Head of caudate nucleus (tissue), 42 donors: ENCODE measurements at places on chromosomes 12 and 14.

DNA sequence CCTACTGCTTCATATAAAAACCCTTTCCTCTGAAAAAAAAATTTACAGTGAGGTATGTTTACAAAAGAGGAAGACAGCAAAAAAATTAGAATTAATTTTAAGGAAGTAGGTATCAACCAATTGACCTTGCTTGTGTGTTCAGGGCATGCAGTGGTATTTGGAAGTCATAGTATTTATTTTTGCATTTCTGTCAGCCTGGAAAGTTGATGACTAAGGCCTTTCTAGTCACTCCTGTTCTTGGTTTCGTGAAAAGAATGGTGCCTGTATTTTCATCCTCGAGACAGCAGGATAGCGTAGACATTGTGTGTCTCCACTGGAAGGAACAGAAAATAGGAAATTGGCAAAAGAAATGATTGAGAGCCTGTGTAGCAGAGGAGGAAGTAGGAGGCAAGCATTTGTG is 24.5 kb downstream of the SLC16A7 start:
- DNase-seq: no peak

GRCh38 chr14:59463787-59464485 is 1.2 kb downstream of the GPR135 start:
- DNase-seq: peak; percentile 20

DNA sequence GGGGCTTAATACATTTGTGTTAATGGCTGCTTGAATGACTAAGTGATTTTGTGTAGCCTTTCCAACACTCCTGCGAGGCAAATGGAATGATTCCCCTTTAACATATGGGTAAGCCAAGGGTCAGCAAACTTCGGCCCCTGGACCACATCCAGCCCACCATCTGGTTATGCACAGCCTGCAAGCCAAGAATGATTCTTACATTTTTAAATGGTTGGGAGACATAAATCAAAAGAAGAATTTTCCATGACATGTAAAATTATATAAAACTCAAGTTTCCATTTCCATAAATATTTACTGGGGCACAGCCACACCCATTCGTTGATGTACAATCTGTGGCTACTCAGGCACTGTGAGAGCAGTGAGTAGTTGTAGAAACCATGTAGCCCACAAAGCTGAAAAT is 9.0 kb downstream of the SLC8B1 start:
- no peak for DNase-seq

DNA sequence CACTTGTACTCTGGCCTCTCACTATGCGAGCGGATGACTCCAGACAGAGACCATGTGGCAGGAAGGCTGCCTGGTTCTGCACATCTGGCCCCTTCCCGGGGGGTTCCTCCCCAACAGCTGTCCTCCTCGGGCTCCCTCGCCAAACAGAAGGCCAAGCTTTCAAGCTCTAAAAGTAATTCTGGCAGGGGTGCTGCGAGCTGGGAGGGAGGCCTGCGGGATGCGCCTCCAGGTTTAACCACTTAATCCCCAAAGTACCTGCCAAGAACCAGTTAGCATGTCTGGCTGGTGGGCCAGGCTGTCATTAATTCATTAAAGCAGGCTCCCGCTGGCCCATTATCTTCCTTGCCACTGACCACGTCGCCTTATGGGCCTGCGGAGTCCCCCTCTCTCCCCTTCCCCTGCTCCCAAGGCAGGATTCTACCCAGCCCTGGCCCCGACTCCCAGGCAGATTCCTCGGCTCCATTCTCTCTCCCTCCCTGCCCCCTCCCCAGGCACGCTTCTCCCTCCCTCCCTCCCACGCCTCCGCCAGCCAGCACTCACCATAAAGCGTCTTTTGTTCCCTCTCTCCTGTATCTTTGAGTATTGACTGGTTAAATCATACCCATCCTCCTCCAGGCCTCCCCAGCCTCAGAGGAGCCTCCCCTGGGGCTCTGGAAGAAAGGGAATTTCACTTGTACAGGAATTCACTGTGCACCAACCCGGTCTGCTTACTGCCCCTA is 4.9 kb downstream of the HRK start:
- DNase-seq: no peak

DNA sequence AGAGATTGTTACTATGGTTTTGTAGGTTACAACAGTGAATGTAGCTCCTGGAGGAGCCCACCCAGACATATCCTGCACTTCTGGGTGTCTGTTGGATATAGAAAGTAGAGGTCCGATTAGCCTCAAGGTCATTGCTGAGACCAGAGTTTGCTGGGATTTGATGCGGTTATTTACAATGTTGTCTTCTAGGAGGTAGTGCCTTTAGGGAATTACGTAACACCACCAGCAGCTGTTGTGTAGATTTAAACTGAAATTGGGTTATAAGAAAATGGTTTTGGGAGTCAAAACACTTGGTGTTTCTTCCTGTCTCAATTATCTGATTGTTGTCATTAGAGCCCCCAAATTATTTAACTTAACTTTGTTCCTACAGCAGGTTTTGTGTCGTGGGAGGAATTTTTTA is 225.3 kb upstream of the PELI2 start:
- no peak for DNase-seq

GRCh38 chr14:76550534-76550933 is 174.6 kb downstream of the ESRRB start:
- no peak for DNase-seq

DNA sequence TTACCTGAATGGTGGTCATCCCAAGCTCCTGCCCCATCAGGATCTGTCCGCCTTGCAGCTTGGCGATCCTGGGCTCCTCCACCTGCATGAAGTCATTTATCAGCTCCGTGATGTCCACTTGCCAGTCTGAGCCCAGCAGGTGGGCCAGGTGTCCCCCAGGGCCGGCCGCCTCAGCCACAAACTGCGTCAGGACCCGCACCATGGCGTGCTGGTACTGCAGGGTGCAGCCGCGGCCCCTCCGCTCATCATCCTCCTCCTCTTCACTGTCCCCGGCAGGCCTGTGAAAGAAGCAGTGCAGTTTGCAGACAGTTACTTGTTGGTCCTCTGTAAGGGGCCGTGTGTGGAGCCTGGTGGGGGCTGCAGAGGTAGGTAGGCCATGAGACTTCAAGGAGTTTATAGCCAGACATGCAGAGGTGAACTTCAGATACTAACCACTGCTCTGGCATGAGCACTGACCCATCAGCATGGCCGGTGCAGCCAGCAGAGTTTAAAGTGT is 228.5 kb downstream of the GLT1D1 start:
- no peak for DNase-seq

- DNase-seq: no peak
Observed at GRCh38 chr12:111436811-111437210, 31.1 kb downstream of the SH2B3 start.

GRCh38 chr12:32016680-32017482 is 57.7 kb downstream of the RESF1 start:
- no peak for DNase-seq

GRCh38 chr14:96442355-96442754 is 50.4 kb downstream of the AK7 start:
- no peak for DNase-seq

DNA sequence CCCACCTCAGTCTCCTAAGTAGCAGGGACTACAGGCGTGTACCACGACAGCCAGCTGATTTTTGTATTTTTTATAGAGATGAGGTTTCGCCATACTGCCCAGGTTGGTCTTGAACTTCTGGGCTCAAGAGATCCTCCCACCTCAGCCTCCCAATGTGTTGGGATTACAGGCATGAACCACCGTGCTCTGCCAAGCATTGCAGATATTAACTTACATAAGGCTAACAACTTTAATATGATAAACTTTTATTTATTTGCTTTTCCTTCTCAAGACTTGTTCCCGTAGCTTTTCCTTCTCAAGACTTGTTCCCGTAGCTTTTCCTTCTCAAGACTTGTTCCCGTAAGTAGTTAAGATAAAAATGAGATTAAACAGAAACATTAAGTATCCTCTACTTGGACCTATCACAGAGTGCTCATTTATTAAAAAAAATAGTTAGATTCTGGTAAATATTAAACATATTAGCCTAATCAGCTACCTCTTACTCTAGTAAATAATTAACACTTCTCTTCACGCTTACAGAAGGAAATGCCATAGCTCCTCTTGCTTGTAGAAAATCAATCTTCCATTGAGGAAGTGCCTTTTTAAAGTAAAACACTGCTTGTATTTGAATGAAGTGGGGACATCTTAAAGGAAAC is 157.7 kb upstream of the KITLG start:
- DNase-seq: no peak

DNA sequence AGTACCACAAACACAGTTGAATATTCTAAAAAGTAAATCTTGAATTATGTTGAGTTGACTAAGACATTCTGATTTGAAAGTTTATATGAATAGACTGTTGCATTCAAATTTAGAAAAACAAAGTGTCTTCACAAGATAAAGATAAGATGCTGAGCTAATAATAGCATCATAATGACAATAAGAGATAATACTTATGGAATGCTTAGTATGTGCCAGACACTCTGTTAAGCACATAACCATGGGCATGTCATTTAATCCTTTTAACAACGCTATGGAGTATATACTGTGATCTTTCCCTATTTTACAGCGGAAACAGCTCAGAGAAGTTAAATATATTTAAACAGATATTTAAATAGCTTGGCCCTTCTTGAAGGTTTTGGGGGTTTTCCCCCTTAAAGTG is 163.4 kb downstream of the SRGAP1 start:
- DNase-seq: no peak

GRCh38 chr12:40034156-40034555 is 71.7 kb downstream of the SLC2A13 start:
- DNase-seq: no peak

- peak; percentile 85 for DNase-seq
Observed at GRCh38 chr12:57888409-57889157, 42.1 kb upstream of the CTDSP2 start.

GRCh38 chr14:35155962-35156361 is 33.6 kb downstream of the PRORP start:
- DNase-seq: no peak

GRCh38 chr14:79419571-79420327 is 791.6 kb downstream of the DIO2 start:
- no peak for DNase-seq

DNA sequence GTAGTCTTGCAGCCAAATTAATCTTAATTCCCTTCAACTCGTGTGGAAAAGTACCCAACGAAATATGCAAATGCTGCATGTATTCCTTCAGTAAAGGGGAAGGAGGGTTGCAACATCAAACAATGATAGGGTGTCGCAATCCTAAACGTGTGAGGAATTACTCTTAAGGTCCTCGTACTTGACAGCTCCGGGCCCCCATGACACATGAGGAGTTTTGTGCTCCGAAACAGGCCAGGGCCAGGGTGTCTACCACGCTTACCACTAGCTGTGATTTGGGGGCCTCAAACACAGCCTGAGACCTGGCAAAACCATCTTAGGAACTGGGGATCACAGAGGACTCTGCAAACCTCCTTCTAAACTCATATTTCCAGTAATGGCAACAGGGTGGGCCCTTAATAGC is 20.4 kb downstream of the FOS start:
- no peak for DNase-seq

- DNase-seq: no peak
Observed at GRCh38 chr14:24597403-24597802, 12.1 kb downstream of the GZMH start.

DNA sequence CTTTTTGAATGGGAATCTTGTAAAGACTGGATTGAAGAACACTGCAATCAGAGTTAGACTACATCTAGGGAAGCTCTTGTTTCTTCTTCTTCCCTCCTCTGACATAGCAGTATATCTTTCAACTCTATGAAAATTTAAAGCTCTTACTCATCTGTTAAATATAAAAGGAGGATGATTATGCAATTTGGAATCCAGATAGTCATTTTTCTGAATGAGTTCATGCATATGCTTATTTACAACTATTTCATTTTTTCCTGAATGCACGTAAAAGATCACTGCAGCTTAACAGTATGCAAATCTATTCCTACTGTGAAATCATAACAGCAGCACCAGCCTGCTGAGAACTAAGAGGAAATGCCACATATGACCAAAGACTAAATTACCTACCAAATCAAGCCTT is 133.5 kb upstream of the TMCC3 start:
- no peak for DNase-seq

DNA sequence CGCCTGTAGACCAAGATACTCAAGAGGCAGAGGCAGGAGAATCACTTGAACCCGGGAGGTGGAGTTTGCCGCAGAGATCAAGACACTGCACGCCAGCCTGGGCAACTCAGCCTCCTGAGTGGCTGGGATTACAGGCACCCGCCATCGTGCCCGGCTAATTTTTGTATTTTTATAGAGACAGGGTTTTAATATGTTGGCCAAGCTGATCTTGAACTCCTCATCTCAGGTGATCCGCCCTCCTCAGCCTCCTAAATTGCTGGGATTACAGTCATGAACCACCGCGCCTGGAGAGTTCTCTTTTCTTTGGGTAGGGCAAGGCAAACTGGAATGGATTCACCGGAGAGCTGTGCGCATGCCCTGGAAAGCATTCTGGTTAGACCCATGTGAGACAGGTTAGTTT is 179.3 kb upstream of the ALG10B start:
- DNase-seq: no peak

DNA sequence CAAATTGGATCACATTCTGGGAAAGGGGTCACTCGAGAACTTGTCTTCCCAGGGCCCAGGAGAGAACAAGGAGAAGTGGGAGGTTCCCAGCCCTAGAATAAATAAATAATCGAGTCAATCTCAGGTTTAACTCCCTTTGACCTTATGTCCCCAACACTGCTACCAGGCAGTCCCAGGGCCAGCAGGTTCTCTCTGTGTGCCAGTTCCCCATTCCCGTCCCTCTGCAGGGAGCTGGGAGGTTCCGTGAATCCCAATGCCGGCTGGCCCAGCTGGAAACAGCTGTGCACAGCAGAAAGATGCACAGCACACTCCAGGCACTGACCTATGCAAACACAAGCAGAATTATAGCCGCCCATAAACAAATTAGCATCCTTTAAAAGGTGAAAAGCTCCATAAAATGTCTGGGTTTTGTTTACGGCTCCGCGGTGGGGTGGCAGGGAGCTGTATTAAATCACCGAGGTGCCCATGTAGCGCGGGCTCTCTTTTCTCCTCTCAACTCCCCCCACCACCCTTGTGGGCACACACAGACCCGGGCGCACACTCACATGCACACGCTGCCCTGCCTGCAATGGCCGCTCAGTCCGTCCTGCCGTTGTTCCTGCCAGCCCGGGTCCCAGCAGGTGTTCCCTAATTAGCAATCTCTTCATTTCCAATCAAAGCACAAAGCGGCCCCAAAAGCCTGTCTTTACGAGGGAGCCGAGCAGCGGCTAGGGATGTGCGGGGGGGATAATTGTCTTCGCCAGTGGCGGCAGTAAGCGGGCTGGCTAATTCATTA is 46.6 kb upstream of the ESRRB start:
- no peak for DNase-seq

GRCh38 chr12:70603044-70603443 is 34.2 kb downstream of the PTPRB start:
- no peak for DNase-seq
